ENCODE measurements at places on chromosomes 3 and 15.

GRCh38 chr3:121786485-121786884 is 36.9 kb upstream of the GOLGB1 start:
- no peak for DNase-seq

DNA sequence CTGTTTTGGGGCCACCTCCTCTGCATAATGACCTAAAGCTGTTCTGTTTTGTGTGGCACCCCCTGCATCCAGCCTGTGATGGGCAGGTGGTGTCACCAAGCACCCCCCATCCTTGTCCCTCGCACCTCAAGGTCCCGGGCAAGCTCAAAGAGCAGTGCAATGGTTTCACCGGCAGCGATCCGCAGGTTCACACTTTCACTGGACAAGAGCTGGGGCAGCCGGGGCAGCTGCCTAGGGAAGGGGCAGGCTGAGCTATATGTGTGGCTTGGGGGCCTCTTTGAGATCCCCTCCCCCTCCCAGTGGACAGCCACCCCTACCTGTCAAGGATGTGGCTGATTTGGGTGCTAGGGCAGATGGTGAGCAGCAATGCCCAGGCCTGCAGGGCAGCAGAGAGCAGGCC is 3.1 kb downstream of the IFRD2 start:
- no peak for DNase-seq

- DNase-seq = no peak
Measured at GRCh38 chr3:136114421-136114820, 81.7 kb downstream of the MSL2 start.

DNA sequence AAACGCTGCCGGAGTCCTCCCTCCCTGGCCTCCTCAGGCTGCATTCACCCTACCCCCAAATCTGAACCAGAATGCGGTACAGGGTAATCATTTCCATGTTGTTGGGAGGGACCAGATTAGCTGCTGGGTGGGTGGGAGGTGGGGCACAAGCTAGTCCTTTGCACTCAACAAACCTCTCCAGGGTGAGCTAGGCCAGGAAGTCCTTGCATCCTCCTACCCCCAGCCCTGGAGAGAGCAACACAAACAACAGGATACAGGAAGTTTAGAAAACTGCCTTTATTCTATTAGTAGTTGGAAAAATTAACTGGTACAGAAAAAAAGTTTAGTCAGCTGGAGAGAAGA is 702 bp upstream of the GPX1 start:
- DNase-seq = no peak

GRCh38 chr3:43484926-43485488 is 136.8 kb downstream of the ANO10 start:
- no peak for DNase-seq

DNA sequence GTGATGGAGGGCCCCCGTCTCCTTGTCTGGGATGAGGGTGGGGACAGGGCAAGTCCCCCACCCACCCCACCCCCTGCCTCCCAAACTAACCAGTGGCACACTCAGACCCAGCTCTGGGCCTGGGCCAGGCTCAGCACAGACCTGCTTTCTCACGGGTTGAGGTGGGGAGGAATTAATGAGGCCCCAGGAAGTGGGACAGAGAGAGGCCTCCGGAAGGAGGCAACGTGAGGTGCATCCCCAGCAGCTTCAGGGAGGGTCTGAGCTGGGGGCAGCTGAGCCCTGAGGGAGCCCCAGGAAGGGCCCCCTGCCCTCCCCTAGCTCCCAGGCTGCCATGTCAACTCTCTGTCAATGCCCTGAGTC is 15.0 kb upstream of the GNAI2 start:
- no peak for DNase-seq

- DNase-seq = no peak
Measured at GRCh38 chr15:95141486-95141885, 910.1 kb downstream of the MCTP2 start.

Data from activated T-cell treated with anti-CD3 and anti-CD28 coated beads for 1 hour (primary cell).